Activated naive CD4-positive, alpha-beta T cell treated with anti-CD3 and anti-CD28 coated beads for 36 hours (primary cell): ENCODE measurements at places on chromosomes 2 and 18. TPM values are rescaled to one million over a fixed set of nuclear protein-coding genes. Genes with fewer than 3 reads are reported as not detected.

DNA sequence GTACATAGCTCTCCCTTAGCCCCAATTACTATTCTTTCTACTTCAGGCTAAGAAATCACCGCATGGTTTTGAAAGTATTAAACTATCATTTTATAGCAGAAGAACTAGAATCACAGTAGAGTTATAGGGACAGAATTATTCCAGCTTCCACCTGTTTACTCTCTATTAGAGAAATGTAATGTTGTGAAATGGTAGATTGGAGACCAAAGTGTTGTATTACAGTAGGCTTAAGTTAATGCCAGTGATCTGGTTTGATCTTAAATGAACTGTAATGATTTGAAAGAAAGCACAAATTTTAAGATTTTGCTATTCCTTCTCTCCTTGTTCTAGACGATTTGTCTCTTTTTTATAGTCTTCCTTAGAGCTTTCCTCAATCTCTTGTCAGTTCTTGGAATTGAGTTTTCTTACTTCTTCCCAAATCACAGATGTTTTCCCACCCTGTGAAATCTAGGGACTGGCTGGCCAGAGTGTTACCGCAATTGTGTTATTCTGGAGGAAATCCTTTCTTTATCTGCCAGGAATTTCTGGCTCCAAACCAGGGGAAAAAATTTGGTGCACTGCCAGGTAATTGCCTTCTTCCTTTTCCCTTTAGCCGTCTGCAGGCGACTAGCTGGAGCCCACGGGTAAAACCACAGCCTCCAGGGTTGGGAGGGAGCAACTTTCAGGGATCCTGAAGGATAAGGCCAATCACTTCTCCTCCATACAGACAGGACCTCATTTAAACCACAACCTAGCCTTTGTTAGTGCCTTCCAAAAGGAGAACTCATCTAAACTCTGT, 51.7 kb downstream of the NOP58 start:
- no peak for DNase-seq

GRCh38 chr2:226995625-226996041, 159.8 kb downstream of the RHBDD1 start:
- peak; percentile 81 for DNase-seq

Gene SYT4
- not detected for total RNA-seq

- no peak for DNase-seq
Observed at GRCh38 chr18:9615280-9615797, 980 bp upstream of the PPP4R1 start.

- no peak for DNase-seq
Observed at GRCh38 chr2:101843048-101843447, 145.5 kb downstream of the MAP4K4 start.

- no peak for DNase-seq
Observed at GRCh38 chr2:15897431-15898098, 42.8 kb upstream of the MYCN start.

Gene LBX2
- not detected for total RNA-seq

DNA sequence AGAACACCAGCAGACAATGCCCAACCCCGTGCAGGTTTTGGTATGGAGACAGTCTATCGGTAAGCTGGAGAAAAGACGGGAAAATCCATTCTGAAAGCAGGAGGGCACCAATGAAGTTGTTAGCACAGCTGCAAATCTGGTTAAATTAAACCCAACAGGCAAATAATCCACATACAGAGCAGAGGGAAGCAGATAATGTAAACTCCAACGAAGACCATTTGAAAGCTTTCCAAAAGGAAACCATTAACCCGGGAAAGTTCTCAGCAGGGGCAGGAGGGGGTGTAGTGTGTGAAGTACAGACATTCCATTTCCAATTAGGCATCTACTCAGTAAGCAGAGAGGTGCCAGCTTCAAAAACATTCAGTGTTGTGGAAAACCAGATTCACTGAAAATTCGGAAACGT, 10.3 kb downstream of the EDAR start:
- DNase-seq: no peak

DNA sequence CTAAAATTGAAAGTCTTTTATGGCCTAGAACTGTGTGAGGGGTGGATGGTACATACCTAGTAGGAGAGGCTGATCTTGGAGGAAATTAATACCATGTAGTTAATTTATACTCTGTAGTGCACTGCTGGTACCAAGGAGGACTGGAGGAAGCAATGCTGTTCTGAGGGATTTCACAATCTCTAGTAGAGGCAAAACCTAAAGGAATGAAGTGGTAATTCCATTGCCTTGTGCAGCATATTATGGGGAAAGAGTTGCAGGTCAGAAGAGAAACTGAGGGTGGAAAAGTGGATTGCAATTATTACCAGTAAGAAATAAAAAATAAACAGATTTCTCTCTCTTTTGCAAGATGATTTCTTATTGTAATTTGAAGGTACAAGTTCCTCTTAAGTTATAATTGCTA, 2.2 kb downstream of the ABI2 start:
- DNase-seq: no peak

Gene KDSR
- 75.2 TPM for total RNA-seq

GRCh38 chr2:120815292-120815691, 79.6 kb downstream of the GLI2 start:
- no peak for DNase-seq

DNA sequence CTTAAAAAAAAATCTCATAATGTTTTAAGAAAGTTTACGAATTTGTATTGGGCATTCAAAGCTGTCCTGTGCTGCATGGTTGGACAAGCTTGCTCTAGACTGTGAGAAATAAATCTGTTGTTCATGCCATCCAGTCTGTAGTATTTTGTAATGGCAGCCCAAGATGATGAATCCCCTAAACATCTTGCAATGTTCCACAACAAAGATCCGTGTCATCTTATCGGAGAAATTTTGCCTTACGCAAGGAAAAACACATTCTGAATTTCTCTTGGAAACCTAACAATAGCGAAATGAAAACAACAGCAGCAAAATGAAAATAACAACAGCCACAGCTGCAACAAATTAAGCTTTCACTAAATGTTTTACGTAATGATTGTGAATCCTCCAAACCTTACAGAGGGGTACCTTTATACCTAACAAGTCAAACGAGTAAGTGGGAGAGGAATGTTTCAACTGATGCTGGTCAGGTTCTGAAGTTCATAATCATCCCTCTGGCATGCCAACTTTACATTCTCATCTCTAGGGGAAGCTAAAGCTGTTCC, 76.1 kb upstream of the RNU4ATAC start:
- no peak for DNase-seq

DNA sequence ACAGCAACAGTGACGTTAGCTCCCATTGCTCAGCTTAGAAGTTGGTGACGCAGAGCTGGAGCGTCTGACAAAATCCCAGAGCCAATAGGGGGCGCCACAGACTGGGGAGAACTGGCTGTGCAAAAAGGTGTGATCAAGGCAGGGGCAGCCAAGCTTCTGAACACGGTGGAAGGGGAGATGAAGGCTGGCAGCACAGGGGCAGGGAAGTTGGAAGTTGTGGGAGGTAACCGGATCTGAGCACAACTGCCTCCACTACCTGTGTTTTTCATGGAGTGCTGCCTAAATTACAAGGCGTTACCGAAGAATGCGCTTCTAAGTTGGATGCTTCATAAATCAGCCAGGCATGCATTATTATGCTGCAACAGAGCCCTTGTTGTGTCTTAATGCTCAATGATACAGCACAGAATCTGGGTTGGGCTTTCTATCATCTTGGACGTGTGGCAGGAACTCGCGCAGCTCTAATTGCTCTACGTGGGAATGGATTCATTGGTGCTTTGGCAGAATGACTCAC, 370.0 kb downstream of the SLC4A3 start:
- peak; percentile 44 for DNase-seq

DNA sequence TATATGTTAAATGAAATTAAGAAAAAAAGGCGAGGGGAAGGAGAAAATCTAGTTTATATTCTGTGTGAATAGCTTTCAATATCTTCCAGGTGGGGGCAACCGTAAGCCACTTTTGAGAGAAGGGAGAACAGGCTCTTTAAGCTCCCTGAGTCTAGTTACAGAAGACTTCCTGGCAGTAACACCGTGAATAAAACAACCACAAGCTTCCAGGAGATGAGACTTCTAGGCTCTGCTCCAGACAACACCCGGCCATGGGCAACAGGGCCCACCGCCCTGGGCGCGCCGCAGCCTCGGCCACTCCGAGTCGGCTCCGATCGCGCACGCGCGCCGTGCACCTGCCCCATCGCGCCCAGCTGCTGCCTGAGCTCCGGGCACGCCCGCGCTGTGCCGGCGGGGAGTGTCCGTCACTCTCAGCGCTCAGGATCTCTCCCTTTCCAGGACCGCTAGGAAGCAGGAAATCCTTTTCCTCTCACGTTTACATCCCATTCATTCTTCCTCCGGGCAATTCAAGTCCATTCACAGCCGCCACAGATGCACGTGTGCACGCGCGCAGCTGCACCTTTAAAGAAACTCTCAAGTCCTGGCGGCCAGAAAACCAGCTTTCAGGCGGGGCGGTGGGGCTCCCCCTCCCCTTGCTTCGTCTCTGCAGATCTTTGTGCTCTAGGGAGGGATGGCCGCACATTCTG, 19.4 kb upstream of the PAX3 start:
- DNase-seq: peak; percentile 58

DNA sequence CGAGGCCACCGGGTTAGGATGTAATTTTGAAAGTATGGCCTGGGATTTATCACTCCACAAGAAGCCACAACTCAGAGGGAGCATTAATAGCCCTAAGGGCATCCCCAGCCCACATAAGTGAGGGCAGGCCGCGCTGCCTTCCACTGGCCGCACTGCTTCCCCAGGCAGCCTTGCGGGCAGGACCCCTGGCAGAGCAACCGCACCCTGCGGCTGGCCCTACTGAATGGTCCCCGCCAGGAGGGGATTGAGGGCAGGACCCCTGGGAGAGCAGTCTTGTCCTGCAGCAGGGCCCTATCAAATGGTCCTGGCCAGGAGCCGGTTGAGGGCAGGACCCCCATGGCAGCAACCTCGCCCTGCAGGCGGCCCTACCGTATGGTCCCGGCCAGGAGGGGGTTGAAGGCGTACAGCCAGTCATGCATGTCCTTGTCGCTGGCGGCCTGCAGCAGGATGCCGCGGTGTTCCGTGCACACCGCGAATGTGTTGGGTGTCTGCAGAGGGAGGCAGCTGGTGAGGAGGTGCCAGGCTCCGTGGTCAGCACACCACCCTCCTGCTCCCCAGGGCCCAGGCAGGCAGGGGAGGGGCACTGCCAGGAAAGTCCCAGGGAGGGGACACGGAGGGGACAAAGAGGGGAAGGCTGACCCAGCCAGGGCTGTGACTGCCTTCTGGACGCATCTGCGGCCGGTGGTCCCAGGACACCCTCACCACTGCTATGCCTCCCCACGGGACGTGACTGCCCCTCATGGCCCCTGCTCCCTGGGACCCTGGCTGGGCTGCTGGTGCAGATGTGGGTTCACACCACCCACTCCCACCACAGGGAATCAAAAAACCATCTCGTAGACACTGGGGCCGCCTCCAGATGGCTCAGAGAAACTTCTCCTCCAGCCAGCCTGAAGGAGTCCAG, 26.3 kb downstream of the AQP12A start:
- no peak for DNase-seq

Gene B3GNT2
- 33.0 TPM for total RNA-seq

DNA sequence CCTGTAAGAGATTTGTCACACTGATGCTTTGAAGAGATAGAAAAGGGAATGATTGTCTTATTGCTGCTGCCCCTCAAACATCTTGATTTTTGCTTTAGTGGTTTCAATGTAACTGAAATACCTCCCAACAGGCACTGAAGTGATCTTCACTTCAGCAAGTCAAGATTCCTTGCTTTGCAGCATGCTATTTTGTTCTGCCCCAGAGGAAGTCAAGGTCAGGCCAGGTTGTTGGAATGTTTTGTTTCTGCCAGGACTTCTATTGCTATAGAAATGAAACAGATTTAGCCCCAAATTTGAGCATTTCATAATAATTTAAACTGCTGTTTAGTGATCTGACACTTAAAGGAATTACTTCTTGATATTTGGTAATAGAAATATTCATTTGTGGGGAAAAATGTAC, 277.6 kb downstream of the ZNF804A start:
- no peak for DNase-seq

DNA sequence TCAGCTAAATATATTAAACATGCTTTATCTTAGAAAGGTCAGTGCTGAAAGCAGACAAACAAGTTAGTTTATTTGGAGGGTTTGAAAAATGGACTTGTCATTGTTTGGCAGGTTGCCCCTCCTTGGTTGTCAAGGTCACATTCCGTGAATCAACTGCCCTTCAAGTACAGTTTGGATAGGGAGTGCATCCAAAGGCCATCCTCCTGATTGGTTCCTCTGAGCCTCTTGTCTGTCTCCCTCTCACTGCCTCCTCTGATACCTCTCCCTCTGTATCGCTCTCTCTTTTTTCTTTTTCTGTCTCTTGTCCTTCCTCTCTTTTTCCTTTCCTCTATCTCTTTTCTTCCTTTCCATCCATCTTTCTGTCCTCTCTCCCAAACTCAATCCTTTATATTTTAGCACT, 5.4 kb downstream of the ITGAV start:
- no peak for DNase-seq
